ENCODE measurements at places on chromosomes 1 and 21. TPM values are rescaled to one million over a fixed set of nuclear protein-coding genes. Genes with fewer than 3 reads are reported as not detected.
A peak's percentile ranks its signal among the peaks of the same experiment; 100 is the strongest.

Gene TNFAIP8L2
- total RNA-seq: 4.4 TPM

Gene ECE1
- total RNA-seq: 38.9 TPM

Gene EGLN1
- total RNA-seq: 44.8 TPM

Gene GPR153
- total RNA-seq: 5.9 TPM

Gene DRAXIN
- total RNA-seq: under 0.01 TPM

Gene RGS4
- 0.84 TPM for total RNA-seq

Gene MAN1C1
- total RNA-seq: 9.3 TPM

Gene LRRC39
- 1.4 TPM for total RNA-seq

Gene SYTL1
- total RNA-seq: 1.9 TPM

Gene STYXL2
- not detected for total RNA-seq

Gene LENEP
- 0.42 TPM for total RNA-seq

Gene SYNJ1
- total RNA-seq: 6.2 TPM

Gene SPRR4
- total RNA-seq: not detected

Gene DCST2
- total RNA-seq: not detected

GRCh38 chr1:11626551-11626950 is 27.7 kb downstream of the FBXO2 start:
- H3K27ac ChIP-seq: no peak overlapping the region
- no peaks in the 10 kb centered on the region for H3K27me3 ChIP-seq
- no peak for DNase-seq
- no peak overlapping the region for H3K4me3 ChIP-seq

GRCh38 chr1:43563876-43564539 is 33.3 kb downstream of the PTPRF start:
- peaks cover 17% of the 10 kb centered on the region for H3K36me3 ChIP-seq
- no peak overlapping the region for H3K4me3 ChIP-seq
- no peak for DNase-seq
- H3K27me3 ChIP-seq: no peaks in the 10 kb centered on the region
- H3K27ac ChIP-seq: no peak overlapping the region
- peaks cover 1% of the 10 kb centered on the region for H3K4me1 ChIP-seq

GRCh38 chr1:180528868-180529470 is 26.6 kb upstream of the ACBD6 start:
- H3K4me3 ChIP-seq: no peak overlapping the region
- no peaks in the 10 kb centered on the region for H3K27me3 ChIP-seq
- DNase-seq: no peak
- no peak overlapping the region for H3K27ac ChIP-seq

DNA sequence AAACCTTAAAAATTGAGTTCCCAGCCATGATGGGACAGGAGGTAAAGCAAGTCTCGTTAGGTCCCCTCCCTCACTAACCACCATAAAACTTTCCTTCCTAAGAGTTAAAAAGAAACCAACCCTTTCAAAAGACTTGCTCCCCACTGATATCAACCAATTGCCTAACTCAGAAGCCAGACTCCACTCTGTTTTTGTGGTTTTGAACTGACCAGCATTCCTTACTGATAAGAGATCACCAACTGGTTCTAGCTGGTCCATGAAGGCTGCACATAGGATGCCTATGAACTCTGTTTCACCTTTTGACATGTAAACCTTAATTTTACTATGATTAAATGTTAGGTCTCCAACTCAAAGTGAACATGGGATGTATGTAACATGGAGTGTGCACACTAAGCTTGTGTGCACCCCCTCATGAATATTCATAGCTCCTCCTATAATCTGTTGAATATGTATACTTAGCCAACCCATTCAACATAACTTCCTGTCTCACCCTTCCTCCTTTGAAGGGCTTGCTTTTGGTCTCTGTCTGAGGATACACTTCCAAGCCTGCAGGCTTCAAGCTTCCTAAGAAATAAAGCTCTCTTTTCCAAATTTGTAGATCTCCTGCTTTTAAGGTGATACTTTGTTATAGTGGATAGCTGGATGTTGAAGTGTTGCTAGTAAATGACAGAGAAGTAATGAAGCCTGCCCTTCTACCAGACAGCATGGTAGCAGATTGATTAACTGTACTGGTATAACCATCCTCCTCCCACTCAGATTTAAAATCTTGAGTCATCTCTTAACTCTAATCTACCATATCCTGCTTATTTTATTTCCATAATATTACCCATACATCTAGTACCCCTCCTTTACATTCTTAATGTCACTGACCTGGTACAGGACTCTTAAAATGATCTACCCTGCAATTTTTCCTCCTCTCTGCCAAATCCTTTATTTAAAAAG is 95.6 kb downstream of the ZNF644 start:
- H3K4me3 ChIP-seq: no peak overlapping the region
- no peaks in the 10 kb centered on the region for H3K36me3 ChIP-seq
- no peak overlapping the region for H3K27ac ChIP-seq
- no peaks in the 10 kb centered on the region for H3K27me3 ChIP-seq
- H3K4me1 ChIP-seq: no peaks in the 10 kb centered on the region

DNA sequence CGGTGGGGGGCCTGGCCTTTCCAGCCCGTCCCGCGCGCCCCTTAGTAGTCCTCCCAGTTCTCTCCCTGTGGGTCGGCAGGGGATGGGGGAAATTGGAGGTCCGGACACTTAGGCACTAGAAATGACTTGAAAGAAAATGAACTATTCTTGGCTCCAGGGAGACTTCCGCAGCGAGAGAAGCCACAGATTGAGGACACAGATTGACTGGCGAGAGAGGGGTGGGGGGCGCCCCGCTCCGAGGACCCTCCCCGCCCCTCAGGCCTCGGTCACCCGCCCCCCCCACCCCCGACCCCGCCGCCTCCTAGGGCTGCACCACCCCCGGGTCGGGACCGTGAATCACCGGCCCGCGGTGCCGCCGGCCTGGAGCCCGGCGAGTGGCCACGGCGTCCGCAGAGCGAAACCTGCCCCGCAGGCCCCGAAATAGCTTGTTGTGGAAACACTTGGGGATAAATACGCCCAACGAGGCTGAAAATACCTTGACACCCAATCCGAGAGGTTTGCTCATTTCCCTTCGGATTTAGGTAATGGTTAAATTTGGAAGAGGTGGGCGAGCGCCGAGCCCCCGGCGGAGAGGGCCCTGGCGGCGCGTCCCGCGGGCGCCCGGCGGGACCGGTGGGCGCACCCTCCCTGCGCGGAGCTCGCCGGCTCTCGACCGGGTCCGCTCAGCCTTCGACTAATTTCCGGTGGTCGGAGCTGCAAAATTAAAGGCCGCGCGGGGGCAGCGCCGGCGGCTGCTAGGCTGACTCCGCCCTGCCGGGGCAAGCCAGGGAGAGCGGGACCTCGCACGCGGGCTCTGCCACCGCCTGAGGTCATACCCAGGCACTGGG is at the start of gene GFI1:
Gene GFI1 (minus strand): TSS at position 675 of the 827 bp plus-strand sequence. CDS start 3,438 bp downstream, outside the sequence.
- peaks cover 48% of the 10 kb centered on the region for H3K4me1 ChIP-seq
- H3K4me3 ChIP-seq: peak within 1 kb of the TSS; percentile 63
- no peak for DNase-seq
- H3K27ac ChIP-seq: no peak within 1 kb of the TSS
- H3K36me3 ChIP-seq: no peaks in the 10 kb centered on the region

GRCh38 chr1:177385760-177386698 is 215.3 kb downstream of the BRINP2 start:
- H3K27me3 ChIP-seq: peaks cover 3% of the 10 kb centered on the region
- DNase-seq: no peak
- no peaks in the 10 kb centered on the region for H3K4me1 ChIP-seq
- H3K27ac ChIP-seq: no peak overlapping the region
- H3K36me3 ChIP-seq: no peaks in the 10 kb centered on the region
- H3K4me3 ChIP-seq: no peak overlapping the region

GRCh38 chr21:26124896-26125295 is 45.7 kb downstream of the APP start:
- H3K36me3 ChIP-seq: no peaks in the 10 kb centered on the region
- H3K4me1 ChIP-seq: peaks cover 37% of the 10 kb centered on the region
- no peak for DNase-seq
- no peaks in the 10 kb centered on the region for H3K27me3 ChIP-seq
- no peak overlapping the region for H3K4me3 ChIP-seq

DNA sequence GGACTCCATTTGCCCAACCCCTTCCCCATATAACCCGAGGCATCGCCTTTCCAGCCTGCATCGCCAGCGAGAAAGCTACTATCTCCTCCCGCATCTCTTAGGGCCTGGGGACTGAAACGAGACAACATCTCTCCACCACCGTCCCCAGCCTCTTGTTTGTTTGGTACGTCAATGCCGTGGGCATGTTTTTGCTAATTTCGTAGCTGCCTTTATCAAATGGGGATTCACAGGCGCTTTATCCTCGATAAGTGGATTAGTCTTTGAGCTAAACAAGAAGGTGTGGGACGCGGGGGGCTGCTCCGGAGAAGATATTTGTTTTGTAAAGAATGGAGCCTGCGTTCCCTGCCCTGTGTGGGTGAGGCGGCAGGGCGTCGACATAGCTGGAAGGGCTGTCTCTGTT is 91.6 kb downstream of the PAX7 start:
- H3K27me3 ChIP-seq: peaks cover 7% of the 10 kb centered on the region
- H3K4me3 ChIP-seq: no peak overlapping the region
- DNase-seq: no peak
- H3K4me1 ChIP-seq: no peaks in the 10 kb centered on the region

- H3K27me3 ChIP-seq: no peaks in the 10 kb centered on the region
- H3K4me1 ChIP-seq: no peaks in the 10 kb centered on the region
- H3K36me3 ChIP-seq: no peaks in the 10 kb centered on the region
- DNase-seq: no peak
These were observed 131.8 kb downstream of the ACBD6 start for GRCh38 chr1:180370597-180370996.

GRCh38 chr1:16250524-16251251 is 13.7 kb upstream of the CPLANE2 start:
- no peak for DNase-seq
- peaks cover 15% of the 10 kb centered on the region for H3K36me3 ChIP-seq
- H3K4me3 ChIP-seq: no peak overlapping the region
- H3K27me3 ChIP-seq: no peaks in the 10 kb centered on the region
- peaks cover 5% of the 10 kb centered on the region for H3K4me1 ChIP-seq

- no peaks in the 10 kb centered on the region for H3K27me3 ChIP-seq
- no peak for DNase-seq
- no peaks in the 10 kb centered on the region for H3K36me3 ChIP-seq
- no peak overlapping the region for H3K4me3 ChIP-seq
These were observed 8.6 kb downstream of the SMAP2 start for GRCh38 chr1:40382108-40382460.

GRCh38 chr1:12100071-12100470 is 37.0 kb downstream of the TNFRSF8 start:
- no peaks in the 10 kb centered on the region for H3K36me3 ChIP-seq
- no peak overlapping the region for H3K4me3 ChIP-seq
- H3K27me3 ChIP-seq: peaks cover 4% of the 10 kb centered on the region
- DNase-seq: no peak
- no peak overlapping the region for H3K27ac ChIP-seq

DNA sequence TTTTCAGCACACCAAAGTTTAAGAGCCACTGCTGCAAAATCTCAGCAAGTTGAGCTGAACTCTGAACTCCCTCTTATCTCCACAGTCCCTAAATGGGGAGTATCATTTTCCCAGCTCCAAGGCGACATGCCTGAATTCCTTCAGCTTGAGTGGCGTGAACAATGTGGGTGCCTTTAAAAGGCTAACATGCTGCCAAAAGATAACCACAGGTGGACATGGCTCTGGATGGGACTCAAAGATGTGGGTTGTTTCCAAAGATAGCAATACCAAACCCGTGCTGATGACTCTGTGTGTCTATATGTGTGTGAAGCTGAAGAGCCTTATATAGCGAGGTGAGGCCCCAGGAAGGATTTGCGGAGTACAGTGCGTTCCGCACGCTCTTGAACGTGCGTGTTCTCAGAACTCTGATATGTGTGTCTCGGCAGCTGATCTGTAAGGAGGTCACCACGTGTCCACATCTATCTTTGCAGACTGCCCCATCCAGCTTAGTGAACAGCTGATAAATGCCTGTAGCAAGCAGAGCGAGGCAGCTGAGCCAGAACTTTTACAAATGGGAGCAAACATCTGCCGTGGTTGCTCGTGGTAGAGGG is 189.2 kb downstream of the DYRK1A start:
- no peak overlapping the region for H3K4me3 ChIP-seq
- no peak overlapping the region for H3K27ac ChIP-seq
- no peaks in the 10 kb centered on the region for H3K36me3 ChIP-seq
- peaks cover 6% of the 10 kb centered on the region for H3K4me1 ChIP-seq

DNA sequence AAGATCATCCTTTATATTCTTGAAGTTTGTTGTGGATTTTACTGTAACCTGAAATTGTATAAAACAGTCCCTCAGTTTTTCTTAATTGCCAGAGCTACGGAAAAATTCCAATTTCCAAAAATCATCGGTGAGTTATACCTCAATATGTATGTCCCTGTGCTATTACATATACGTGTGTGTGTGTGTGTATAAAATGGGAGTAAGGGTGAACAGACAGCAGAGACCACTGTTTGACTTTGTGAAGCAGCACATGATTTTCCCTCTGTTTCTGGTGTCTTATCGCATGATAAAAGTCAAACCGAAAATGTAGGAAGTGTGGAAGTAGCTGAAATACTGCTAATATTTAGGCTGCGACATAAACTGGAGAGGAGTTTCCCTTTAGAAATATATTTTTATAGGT is 1.2 kb downstream of the OR2T1 start:
- no peak for DNase-seq
- H3K27me3 ChIP-seq: no peaks in the 10 kb centered on the region
- H3K36me3 ChIP-seq: no peaks in the 10 kb centered on the region
- H3K4me1 ChIP-seq: no peaks in the 10 kb centered on the region
- H3K4me3 ChIP-seq: no peak overlapping the region

GRCh38 chr1:10387677-10388386 is 11.0 kb upstream of the PGD start:
- H3K27ac ChIP-seq: peak overlapping the region; percentile 62
- DNase-seq: no peak
- H3K4me3 ChIP-seq: no peak overlapping the region
- H3K4me1 ChIP-seq: peaks cover 10% of the 10 kb centered on the region

- no peak overlapping the region for H3K27ac ChIP-seq
- H3K36me3 ChIP-seq: no peaks in the 10 kb centered on the region
- no peak overlapping the region for H3K4me3 ChIP-seq
- H3K4me1 ChIP-seq: no peaks in the 10 kb centered on the region
- H3K27me3 ChIP-seq: peaks cover 8% of the 10 kb centered on the region
- no peak for DNase-seq
These were observed 66.8 kb upstream of the DISP3 start for GRCh38 chr1:11412141-11412540.

All from liver (tissue), 10 donors.